Suprapubic skin (tissue), 4 donors: ENCODE measurements at places on chromosomes 3 and 15.

GRCh38 chr15:40787344-40787841, 17.6 kb downstream of the C15orf62 start:
- no peak for DNase-seq
- H3K4me1 ChIP-seq: peaks cover 33% of the 10 kb centered on the region
- peak overlapping the region; percentile 50 for H3K27ac ChIP-seq
- no peak overlapping the region for H3K4me3 ChIP-seq

GRCh38 chr3:71428841-71429596, 154.5 kb downstream of the FOXP1 start:
- H3K27me3 ChIP-seq: no peaks in the 10 kb centered on the region
- H3K4me1 ChIP-seq: peaks cover 27% of the 10 kb centered on the region
- peak overlapping the region; percentile 61 for H3K27ac ChIP-seq
- no peaks in the 10 kb centered on the region for H3K36me3 ChIP-seq

- no peaks in the 10 kb centered on the region for H3K4me1 ChIP-seq
- no peak for DNase-seq
- no peaks in the 10 kb centered on the region for H3K27me3 ChIP-seq
- H3K36me3 ChIP-seq: no peaks in the 10 kb centered on the region
- H3K4me3 ChIP-seq: no peak overlapping the region
Measured at GRCh38 chr3:151960961-151961580, 87.6 kb downstream of the SUCNR1 start.

GRCh38 chr3:181773921-181774320, 62.2 kb downstream of the SOX2 start:
- no peak overlapping the region for H3K4me3 ChIP-seq
- no peak for DNase-seq
- H3K4me1 ChIP-seq: no peaks in the 10 kb centered on the region
- H3K27ac ChIP-seq: no peak overlapping the region
